ENCODE measurements at places on chromosomes 1 and 21.

DNA sequence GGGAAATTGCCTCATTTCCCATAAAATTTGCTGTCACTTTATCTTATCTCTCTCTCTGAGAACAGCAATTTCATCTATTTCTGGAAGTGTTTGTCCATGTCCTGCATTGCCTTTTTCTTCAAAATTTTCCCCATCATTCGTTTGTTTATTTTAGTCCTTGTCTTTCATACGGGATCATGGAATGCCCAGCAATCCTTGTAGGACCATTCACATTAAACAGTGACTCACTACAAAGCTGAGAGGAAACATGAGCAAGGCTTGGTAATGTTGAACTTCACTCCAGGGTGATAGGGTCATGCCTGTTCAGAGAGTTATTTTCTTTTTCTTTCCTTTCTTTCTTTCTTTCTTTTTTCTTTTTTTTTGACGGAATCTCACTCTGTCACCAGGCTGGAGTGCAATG is 32.2 kb upstream of the HNRNPU start:
- no peak for DNase-seq

DNA sequence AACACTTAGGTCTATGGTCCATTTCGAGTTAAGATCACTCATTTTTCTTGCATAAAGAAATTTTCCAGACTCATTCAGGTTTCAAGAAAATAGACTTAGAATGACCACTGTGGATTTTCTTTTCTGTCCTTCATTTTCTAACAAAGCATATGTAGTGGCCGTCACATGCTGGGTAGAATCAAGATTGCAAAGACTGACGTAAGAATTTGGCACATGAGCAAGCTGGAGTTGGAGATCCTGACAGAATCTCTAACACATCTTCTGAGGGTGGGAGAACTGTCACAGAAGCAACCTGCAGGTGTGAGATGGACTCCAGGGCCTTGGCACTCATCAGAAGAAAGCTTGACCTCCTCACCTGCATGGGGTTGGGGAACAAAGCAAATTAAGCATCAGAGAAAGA is 28.6 kb downstream of the KIF26B start:
- DNase-seq, result no peak

GRCh38 chr21:41374867-41375533 is 13.2 kb downstream of the MX2 start:
- no peak for DNase-seq

- DNase-seq, result no peak
Measured at GRCh38 chr1:243851257-243851756, 1.3 kb upstream of the AKT3 start.

GRCh38 chr1:1200876-1201810 is 5.2 kb downstream of the TNFRSF18 start:
- DNase-seq, result peak; percentile 67

DNA sequence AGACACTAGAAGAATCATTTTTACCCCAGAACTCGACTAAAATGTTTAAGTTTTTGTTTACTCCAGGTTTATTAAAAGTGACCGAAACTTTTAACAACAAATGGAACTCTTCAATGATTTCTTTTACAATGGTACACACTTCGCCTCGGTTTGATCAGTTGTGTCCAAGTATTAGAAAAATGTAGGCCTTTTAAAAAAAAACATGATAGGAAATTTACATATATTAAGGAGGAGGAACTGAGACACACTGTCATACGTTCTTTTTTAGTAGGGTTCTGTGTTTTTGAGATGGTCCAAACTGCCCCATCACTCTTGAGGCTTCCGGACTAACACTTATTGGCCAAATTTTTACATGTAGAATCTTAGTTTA is 1.3 kb downstream of the PRDM2 start:
- DNase-seq, result no peak

GRCh38 chr1:200889571-200889970 is 5.1 kb upstream of the INAVA start:
- no peak for DNase-seq

DNA sequence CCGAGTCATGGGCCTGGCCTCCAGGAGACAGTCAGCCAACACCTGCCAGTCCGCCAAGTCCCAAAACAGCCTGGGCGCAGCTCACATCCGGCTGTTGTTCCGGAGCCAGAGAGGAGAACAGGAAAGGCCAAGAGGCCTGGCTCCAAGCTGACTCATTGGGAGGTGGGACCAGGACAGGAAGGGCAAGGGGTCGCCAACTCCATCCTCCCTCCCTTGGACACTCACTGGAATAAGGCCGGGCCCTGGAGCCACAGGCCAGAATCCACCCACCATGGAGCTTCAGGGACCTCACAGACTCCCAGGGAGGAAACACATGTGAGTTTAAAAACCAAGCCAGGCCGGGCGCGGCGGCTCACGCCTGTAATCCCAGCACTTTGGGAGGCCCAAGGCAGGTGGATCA is 25.1 kb upstream of the CLIC4 start:
- no peak for DNase-seq

DNA sequence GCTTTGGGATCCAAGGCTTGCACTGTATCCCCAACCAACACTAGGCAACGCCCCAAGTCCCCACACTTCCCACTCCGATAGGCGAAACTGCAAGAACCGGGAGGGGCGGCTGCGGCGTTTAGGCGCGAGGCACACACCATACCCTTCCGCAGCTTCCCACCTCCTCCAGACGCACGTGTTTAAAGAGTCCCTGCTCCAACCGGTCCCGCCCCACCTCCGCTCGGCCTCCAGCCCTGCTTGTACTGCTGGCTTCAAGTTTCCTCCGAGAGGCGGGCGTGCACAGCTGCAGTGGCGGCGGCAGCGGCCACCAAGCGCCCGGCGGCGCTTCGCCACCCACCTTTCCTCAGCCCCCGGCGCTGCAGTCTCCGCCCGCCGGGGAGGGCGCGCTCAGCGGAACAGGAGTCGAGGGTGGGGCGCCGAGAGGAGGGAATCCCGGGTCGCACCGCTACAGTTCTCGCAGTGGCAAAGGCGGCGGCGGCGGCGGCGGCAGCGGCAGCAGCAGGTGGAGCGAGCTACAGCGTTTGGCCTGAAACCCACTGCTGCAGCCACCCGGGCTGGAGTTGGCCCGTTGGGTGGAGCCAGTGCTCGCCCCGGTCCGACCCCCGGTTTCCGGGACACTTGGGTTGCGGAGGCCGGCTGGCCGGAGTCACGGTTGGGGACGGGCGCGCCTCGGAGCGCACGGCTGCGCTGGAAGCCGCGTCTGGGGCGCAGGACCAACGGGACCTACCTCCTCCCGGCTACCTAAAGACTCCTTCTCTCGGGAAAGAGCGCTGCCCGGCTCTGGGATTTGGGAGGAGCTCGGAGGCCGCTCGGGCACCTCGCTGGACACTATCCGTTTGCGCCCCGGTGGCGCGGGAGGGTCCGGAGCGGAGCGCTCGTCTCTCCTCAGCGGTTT is at the start of gene CNIH3:
Gene CNIH3, plus strand, starts transcription at position 457 of the 895 bp plus-strand sequence. CDS start 858 bp downstream, outside the sequence.
- no peak for DNase-seq
